NB4 (cell line): ENCODE measurements at places on chromosomes 7 and 10.

GRCh38 chr10:78779339-78779955 is 289.3 kb upstream of the ZMIZ1 start:
- no peak for DNase-seq

DNA sequence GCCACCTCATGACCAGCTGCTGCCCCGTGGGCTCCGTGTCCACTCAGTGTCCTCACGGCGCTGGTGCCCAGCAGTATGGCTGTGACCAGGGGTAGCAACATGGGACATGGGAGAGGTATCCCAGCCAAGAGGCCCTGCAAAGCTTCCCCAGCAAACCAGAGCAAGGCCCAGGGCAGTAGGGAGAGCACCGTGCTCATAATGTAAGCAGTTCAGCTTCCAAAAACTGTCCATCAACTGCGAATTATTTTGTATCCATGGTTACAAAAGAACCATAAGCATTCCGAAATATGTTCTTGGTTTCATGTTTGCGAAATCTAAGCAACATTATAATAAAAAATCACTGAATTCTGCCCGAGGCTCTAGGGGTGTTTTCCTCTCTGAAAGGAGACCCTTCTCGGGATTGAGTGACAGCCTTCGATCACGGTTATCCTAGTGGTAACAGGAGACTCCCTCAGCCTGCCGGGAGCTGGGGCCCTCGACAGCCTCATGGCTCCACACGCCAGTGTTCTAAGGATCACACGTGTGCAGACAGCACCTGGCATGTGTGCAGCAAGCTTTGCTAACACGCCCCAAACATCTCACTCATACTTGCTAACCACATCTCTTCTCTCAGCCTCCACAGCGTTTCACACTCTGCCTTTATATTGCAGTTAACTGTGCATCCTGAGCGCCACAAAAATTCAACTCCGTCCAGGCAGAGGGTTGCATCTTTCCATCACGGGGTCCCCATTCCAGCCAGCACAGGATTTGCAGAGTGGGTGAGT is 117.6 kb downstream of the DIP2C start:
- DNase-seq = no peak

- peak; percentile 94 for DNase-seq
Observed at GRCh38 chr10:30529373-30529998, 95.5 kb downstream of the MAP3K8 start.

GRCh38 chr10:44897049-44897448 is 14.1 kb upstream of the TMEM72 start:
- DNase-seq = no peak

GRCh38 chr7:138455609-138456008 is 4.5 kb upstream of the TRIM24 start:
- no peak for DNase-seq

- no peak for DNase-seq
Observed at GRCh38 chr7:137003566-137003965, 135.1 kb downstream of the CHRM2 start.
